Stimulated activated CD4-positive, alpha-beta T cell treated with anti-CD3 and anti-CD28 coated beads, Interleukin-12 subunit alpha, Interleukin-12 subunit beta, amount 100 ng/mL, for 4 hours (primary cell): ENCODE measurements at places on chromosomes 7 and 10.

DNA sequence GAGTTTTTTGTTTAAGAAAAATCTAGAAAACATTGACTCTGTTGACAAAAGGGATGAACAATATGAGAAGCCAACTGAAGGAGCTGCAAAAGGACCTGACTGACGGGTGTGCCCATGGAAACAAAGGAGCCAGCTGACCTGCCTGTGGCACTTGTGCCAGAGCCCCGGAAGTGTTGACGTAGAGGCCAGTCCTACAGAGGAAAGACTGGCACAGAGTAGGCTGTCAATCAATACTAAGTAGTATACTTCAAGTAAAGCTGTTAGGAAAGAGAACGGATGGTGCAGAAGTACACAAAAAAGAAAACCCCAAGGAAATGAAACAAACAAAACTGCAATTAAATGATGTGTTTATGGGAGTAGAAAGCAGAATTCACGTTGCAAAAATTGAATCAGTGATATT is 19.0 kb upstream of the ABI1 start:
- no peak for DNase-seq

- peak; percentile 17 for DNase-seq
Measured at GRCh38 chr10:12194752-12195271, 879 bp downstream of the NUDT5 start.

DNA sequence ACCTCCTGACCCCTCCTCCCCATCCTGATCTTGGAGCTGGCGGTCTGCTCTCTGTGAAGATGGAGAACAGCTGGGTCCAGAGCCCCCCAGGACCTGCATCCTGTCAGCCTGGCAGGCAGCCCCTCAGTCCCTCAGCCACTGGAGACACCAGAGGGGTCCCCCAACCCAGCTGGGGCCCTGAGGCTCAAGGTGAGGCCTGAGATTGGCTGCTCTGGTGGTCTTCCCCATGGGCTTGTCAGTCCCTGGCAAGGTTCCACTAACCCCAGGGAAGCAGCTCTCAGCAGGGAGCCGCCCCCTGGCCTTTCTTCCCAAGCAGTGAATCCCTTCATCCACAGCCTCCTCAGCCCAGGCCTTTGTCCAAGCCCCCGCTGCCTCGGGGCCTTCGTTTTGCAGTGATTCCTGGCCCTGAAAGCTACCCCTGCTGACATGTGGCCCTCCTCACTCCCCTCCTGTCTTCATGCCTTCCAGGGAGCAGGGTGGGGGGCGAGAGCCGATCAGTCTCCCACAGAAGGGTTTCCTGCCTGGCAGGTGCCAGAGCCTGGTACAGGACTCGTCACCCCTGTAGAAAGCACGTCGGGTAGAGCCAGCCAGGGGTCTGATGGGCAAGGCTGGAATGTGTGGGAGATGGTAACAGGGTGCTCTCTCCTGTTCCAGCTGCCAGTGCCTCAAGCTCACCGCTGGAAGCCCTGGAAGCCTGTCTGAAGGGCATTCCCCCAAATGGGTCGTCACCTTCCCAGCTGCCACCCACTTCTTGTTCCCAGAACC is 48.5 kb downstream of the ZNF467 start:
- DNase-seq = no peak

- no peak for DNase-seq
Measured at GRCh38 chr7:105896407-105896911, 20.1 kb upstream of the ATXN7L1 start.

GRCh38 chr7:112422842-112423496 is 27.3 kb upstream of the IFRD1 start:
- DNase-seq = peak; percentile 5
